ENCODE measurements at places on chromosomes 6 and 20.

DNA sequence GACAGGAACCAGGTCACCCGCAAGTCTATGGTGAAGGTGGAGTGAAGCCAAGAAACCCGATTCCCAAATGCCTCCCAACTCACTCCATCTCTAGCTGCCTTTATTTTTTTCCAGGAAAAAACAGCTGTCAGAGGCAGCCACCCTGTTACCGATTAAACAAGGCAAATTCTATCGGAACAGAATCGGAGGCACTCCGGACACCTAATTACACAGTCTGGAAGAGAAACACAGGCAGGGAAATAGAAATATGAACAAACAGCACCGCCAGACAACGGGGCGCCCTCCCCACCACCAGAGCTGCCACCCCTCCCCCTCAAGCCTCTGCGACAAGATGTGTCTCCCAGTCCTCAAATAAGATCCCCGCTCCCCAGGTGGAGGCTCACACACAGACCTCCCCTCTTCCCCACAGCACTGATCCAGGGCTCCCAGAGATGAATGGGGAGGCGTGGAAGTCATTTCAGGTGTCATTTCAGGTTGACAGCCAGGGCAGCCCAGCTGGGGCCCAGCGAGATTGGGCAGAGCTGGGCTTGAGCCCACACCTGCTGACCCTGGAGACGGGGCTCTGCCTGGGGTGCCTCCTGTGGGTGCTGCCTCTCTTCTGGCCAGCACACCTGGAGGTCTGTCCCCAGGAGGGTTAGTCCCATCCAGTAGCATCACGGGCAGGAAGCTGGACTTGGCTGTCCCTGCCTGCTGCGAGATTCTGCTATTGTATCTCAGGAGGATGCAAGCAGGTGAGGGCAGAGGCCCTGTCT lies 19.8 kb upstream of the VSTM2L start:
- DNase-seq: no peak

- no peak for DNase-seq
These were observed 64.0 kb downstream of the MAP3K5 start for GRCh38 chr6:136728033-136728939.

DNA sequence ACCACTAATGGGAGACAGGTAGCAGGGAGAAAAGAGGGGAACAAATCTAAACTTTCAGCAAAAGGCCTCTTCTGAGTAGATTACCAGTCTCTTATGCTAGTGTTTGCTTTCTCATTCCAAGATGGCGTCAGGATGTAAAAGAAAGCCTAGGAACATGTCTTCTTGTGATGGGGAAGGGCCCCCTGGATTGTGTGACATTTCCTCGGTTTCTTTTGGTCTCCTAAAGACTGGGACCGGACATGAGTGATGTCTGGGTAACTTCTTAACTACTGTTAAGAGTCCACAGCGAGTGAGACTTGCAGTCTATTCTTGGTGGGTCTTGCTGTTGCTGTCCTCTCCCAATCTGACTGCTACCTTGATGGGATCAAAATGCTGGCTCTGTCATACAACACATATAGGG lies 60.3 kb downstream of the ADGRB3 start:
- no peak for DNase-seq

GRCh38 chr6:108673602-108674001 lies 112.9 kb downstream of the FOXO3 start:
- no peak for DNase-seq

DNA sequence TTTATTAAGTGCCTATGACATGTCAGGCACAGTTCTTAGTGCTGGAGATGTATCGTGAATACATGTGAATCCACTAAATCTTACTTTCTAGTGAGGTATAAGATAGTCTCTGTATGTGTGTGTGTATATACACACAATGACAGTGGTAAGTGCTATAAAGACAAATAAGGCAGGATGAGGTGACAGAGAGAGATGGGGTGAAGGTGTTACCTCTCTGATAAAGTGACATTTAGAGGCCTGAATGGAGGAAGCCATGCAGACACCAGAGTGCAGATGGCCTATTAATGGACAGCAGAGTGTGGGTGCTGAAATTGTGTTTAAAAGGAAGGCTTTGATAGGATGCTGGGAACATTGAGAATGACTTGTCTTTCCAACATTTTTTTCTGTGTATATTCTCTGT lies 454.3 kb downstream of the CDC5L start:
- DNase-seq: no peak

DNA sequence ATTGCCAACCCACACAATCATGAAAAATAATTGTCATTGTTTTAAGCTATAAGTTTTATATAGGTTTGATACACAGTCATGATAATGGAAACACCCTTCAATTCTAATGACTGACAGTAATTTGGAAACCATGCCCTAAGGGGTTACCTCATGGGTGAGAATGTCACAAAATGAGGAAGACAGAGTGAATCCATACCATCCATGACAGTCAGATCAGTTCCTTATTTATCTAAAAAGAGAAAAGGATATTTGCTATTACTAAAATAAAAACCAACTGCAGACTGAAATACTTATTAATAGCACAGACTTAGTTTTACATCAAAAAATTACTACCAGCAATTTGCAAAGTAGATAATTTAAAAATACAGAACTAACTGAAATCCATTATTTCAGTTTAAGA lies 437.8 kb downstream of the UTRN start:
- DNase-seq: no peak

- DNase-seq: peak; percentile 33
These were observed 38.3 kb downstream of the FAM120B start for GRCh38 chr6:170344631-170345576.

GRCh38 chr20:35342154-35342769 lies 50.0 kb upstream of the FAM83C start:
- no peak for DNase-seq

DNA sequence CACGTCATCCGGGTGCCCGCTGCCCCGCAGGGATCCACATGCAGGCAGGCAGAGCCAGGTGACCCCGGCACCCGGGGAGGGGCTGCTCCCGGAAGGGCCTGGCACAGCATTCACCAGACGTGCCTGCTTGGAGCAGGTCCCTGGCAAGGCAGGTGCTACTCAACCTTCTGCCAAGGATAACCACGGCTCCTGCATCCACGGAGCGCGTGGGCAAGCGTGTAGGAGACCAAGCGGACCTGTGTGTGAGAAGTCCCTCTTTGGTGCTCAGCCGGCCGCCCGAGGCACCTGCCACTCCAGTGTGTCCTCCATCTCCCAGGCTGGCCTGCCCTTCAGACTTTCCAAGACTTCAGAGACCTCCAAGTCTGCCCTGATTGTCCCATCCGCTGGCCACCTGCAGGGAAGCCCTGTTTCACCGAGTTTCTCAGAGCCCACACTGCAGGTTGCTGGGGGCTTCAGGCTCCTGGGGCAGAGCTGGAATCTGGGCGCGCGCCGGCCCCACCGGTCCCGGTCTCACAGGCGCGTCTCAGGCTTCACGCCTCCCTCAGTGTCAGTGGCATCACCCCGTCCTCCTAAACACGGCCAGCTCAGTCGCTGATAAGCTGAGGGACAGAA lies 124.3 kb downstream of the DLL1 start:
- DNase-seq: no peak

GRCh38 chr6:118712969-118713368 lies 61.6 kb upstream of the CEP85L start:
- no peak for DNase-seq

DNA sequence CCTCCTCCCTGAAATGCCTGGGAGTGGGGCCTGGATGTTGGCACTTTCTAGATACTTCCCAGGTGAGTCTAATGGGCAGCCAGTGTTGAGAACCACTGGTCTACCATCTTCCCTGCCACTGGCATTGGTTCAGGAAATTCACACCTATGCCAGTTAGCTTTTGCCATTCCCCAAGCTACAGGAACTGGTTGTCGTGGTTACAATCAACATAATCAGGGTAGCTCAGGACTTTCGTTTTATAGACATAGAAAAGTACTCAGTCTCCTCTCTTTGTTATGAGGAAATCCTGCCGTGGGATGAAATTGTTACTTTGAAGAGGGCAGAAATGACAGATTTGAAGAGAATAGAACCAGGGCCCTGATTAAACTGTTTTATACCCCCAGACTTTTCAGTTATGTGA lies 127.9 kb upstream of the FOXO3 start:
- no peak for DNase-seq

DNA sequence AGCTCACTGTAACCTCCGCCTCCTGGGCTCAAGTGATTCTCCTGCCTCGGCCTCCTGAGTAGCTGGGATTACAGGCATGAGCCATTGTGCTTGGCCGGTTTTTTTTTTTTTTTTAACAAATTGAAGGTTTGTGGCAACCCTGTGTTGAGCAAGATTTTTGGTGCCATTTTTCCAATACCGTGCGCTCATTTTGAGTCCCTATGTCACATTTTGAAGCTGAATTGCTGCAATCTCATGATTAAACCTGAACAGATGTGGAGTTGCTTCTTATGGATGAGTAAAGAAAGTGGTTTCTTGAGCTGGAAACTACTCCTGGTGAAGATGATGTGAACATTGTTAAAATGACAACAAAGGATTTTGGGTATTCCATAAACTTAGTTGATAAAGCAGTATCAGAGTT lies 16.6 kb downstream of the SASH1 start:
- DNase-seq: no peak

GRCh38 chr6:100305209-100305869 lies 159.4 kb downstream of the SIM1 start:
- no peak for DNase-seq

- no peak for DNase-seq
These were observed 210.0 kb upstream of the CST7 start for GRCh38 chr20:24738981-24739633.

DNA sequence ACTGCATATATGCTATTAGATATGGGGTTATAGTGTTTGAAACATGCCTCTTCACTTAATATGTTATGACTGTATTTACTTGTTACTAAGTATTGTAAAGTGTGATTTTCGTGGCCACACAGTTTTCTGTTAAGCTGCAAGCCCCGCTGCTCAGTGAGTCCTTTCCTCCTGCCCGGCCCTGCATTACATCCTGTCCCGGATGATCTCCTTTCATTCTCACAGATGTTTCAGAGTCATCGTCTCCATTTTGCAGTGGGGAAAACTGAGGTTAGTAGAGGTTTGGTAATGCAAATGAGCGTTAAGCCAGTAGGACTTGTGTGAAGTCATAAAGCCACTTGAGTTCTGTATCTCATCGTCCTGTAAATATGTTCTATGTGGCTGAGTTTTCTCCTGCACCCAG lies 155.5 kb downstream of the CFAP61 start:
- no peak for DNase-seq

DNA sequence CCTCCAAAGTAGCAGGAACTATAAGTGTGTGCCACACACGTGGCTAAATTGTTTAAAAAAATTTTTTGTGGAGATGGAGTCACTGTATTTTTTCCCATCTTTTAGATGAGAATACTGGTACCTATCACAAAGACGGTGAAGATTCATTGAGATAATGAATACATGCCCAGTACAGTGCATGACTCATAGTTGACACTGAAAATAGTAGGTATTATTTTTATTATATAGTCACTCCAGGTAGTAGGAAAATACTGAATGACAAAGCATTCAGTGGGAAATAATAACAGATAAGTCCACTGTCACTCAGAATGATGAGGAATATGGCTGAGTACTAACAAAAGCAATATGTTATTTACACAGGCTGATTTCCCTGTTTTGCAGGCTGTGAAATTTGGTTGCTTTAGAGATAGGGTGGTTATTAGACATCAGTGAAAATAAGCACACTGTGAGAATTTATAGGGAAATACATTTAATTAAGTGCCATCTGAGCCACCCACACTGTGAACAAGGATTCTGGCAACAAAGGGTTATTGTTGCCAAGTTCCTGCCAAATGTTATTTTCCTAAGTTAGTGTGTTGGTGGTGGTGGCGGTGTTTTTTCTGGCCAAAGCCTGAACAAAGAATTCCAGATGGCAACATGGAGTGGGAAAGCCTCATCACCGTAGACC lies 129.8 kb upstream of the FOXQ1 start:
- DNase-seq: no peak

GRCh38 chr20:46060301-46060881 lies 29.4 kb downstream of the NCOA5 start:
- no peak for DNase-seq

- DNase-seq: no peak
These were observed 81.0 kb downstream of the COL9A1 start for GRCh38 chr6:70221715-70222438.

GRCh38 chr20:57475388-57476083 lies 49.4 kb downstream of the CTCFL start:
- DNase-seq: no peak

GRCh38 chr20:44886266-44886651 lies 754 bp downstream of the YWHAB start:
- no peak for DNase-seq

- DNase-seq: no peak
These were observed 10.8 kb downstream of the JARID2 start for GRCh38 chr6:15256538-15257271.

GRCh38 chr6:42345696-42346416 lies 105.9 kb downstream of the TRERF1 start:
- no peak for DNase-seq

DNA sequence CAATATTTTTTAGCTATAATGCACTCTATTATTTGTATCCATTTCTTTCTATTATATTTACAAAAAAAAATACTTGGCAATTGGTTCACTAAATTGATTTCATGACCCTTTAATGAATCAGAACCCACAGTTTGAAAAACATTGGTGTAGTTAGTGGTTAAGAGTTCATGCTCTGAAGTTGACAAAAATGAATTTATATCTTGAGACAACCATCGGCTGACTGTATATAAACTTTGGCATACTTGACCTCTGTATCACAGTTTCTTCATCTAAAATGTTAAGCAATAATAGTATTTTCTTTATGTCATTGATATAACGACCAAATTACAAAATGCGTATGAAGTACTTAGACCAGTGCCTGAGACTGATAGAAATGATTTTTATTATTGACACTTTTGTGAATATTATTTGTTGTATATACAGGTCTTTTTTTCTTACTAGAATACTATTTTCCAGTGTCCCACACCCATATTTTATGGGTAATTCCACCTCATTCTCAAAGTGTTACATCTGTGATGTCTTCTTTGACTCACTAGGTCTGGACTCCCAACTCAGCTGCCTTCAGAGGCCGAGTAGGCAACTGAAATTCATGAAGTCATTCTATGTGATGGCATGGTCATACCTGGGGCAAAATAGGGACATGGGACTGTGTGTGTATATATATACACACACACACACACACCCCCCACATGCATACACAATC lies 459.2 kb downstream of the RFPL4B start:
- no peak for DNase-seq

- peak; percentile 19 for DNase-seq
These were observed 25.6 kb upstream of the ARMH2 start for GRCh38 chr6:24824142-24824938.

DNA sequence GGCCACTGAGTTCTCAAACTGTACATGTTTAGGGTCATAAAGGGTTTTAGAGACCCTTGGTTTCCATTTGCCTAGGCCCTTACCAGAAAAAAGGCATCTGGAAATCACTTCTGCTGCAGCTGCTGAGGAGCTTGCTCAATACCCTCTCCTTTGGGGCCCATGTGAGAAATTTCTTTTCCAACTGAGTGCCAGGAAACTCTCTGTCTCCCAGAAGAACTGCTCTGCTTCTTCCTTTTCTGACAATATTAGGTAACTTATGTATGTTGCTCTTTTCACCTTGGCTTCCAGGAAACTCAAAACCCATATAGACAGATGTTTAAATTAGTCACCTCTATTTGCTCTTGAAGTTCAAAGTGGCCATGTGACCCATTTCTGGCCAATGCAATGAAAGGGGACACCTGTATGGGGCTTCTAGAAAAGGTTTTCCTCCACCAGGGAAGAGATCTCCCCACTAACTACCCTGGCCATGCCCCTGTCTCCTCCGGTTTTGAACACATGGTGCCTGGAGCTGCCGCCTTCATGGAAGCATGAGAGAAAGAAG lies 121.6 kb downstream of the PREX1 start:
- no peak for DNase-seq
